Activated CD4-positive, alpha-beta memory T cell treated with anti-CD3 and anti-CD28 coated beads, Interleukin-2, amount 10 ng/mL, durations not matched to agents 7 days and 5 days (primary cell): ENCODE measurements at places on chromosomes 1 and 21. TPM values are rescaled to one million over a fixed set of nuclear protein-coding genes. Genes with fewer than 3 reads are reported as not detected.

GRCh38 chr1:201327687-201328240, 44.5 kb downstream of the PKP1 start:
- peaks cover 5% of the 10 kb centered on the region for H3K27me3 ChIP-seq
- H3K36me3 ChIP-seq = no peaks in the 10 kb centered on the region
- no peaks in the 10 kb centered on the region for H3K4me1 ChIP-seq
- no peak overlapping the region for H3K27ac ChIP-seq

DNA sequence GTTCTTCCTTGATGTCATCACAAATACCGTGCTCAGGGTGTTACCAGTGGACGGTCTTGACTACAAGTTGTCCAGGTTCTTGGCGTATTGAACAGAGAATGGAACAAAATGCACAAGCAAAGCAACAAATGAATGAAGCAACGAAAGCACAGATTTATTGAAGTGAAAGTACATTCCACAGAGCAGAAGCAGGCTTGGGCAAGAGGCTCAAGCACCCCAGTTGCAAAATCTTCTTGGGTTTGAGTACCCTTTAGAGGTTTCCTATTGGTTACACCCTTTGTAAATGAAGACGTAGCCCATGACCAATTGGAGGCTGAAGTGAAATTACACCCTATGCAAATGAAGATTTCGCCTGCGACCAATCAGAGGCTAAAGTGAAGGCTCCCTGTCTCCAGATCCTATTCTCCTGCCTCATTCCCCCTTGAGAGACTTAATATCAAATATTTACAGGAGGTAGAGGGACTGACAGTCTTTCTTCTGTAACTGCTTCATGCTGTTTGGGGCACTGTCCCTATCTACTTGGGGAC, 38.3 kb downstream of the YY1AP1 start:
- no peak overlapping the region for H3K4me3 ChIP-seq
- no peaks in the 10 kb centered on the region for H3K36me3 ChIP-seq
- no peak for DNase-seq
- peaks cover 2% of the 10 kb centered on the region for H3K27me3 ChIP-seq
- no peak overlapping the region for H3K27ac ChIP-seq

- H3K36me3 ChIP-seq = no peaks in the 10 kb centered on the region
- H3K4me3 ChIP-seq = no peak overlapping the region
- H3K4me1 ChIP-seq = no peaks in the 10 kb centered on the region
- DNase-seq = no peak
- peaks cover 1% of the 10 kb centered on the region for H3K27me3 ChIP-seq
- no peak overlapping the region for H3K27ac ChIP-seq
These were observed 23.1 kb downstream of the SLC26A9 start for GRCh38 chr1:205920159-205920558.

- H3K4me1 ChIP-seq = no peaks in the 10 kb centered on the region
- DNase-seq = no peak
- H3K27ac ChIP-seq = no peak overlapping the region
- no peaks in the 10 kb centered on the region for H3K36me3 ChIP-seq
These were observed 168.0 kb upstream of the DAB1 start for GRCh38 chr1:57591842-57592241.

DNA sequence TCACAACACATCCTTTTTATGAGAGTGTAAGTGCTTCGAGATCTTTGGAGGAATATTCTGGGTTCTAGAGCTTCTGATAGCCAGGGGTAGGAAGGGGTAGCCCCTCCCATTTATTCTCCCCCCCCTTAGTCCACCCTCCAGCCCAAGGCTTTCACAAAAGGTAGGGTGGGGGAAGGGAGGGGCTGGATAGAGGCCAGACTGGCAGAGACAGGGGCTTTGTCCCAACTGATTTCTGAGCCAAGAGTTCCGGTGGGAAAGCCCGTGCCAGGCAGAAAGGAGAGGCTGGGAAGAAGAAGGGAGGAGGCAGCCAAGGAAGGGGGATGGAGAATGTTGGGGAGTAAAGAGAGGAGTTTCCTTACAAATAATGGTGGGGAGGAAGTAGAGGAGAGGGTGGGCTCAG, 3.1 kb downstream of the BCAN start:
- peaks cover 42% of the 10 kb centered on the region for H3K4me1 ChIP-seq
- no peak for DNase-seq
- H3K4me3 ChIP-seq = no peak overlapping the region

Gene UMODL1
- total RNA-seq = 0.10 TPM

Gene TTLL7
- total RNA-seq = 2.2 TPM

Gene SLC25A33
- 2.6 TPM for total RNA-seq

Gene KIF26B
- not detected for total RNA-seq

Gene COA7
- total RNA-seq = 13.6 TPM

Gene RBBP5
- 19.5 TPM for total RNA-seq
